ENCODE measurements at places on chromosomes 1 and 21. TPM values are rescaled to one million over a fixed set of nuclear protein-coding genes. Genes with fewer than 3 reads are reported as not detected.

The CFHR3 gene
- not detected for total RNA-seq

The RNF223 gene
- total RNA-seq = not detected

The CACHD1 gene
- total RNA-seq = 6.9 TPM

The FNDC10 gene
- 0.85 TPM for total RNA-seq

The C21orf58 gene
- 11.9 TPM for total RNA-seq

The SV2A gene
- 16.4 TPM for total RNA-seq

The ZNF124 gene
- 35.2 TPM for total RNA-seq

The FCRLB gene
- total RNA-seq = 0.51 TPM

The FALEC gene
- total RNA-seq = not detected

Data from H4 (cell line).